ENCODE measurements at places on chromosomes 6 and 20.

- DNase-seq: no peak
Observed at GRCh38 chr6:4930025-4930691, 73.7 kb downstream of the RPP40 start.

GRCh38 chr6:54958446-54958845 lies 111.9 kb downstream of the FAM83B start:
- DNase-seq: no peak

- DNase-seq: no peak
Observed at GRCh38 chr20:19934792-19935491, 82.2 kb upstream of the NAA20 start.

- DNase-seq: no peak
Observed at GRCh38 chr6:106273087-106273486, 52.5 kb downstream of the ATG5 start.

- no peak for DNase-seq
Observed at GRCh38 chr6:137875606-137876005, 8.5 kb downstream of the TNFAIP3 start.

DNA sequence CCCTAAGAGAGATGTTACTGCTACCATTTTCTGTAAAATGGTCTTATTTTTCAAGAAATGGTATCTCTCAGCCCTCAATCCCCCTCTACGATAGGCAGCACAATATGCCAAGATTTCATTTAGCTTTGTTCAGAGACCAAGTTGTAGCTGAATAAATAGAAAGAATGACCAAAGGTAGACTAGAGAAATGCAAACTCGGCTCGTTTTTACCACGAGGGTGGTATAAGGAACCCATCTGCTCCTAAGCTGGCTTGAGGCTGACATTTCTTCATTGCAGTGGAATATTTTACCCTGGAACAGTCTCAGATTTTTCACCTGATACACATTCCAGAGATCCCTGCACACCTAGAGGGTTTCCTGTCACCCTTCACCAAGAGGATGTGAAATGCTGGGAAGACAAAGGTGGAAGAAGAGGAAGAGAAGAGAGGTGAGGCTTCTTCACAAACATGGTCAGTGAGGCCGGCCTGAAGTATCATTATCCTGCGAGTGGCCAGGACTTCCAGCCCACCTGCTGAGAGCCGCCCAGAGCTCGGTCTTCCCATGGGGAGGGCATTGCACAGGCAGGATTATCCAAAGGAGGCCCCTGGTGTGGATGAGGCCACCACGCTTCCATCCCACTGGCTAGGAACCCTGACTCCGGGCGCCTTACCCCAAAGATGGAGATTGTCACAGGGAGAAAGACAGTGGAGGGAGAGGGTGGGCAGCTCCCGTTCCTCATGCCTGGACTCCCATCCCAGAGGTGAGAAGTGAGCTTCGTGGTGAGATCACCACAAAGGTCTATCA lies 57.1 kb upstream of the AFDN start:
- DNase-seq: no peak

- DNase-seq: no peak
Observed at GRCh38 chr6:157433678-157434081, 52.7 kb downstream of the ZDHHC14 start.
